Testis (tissue), 5 donors: ENCODE measurements at places on chromosomes 1 and 21. TPM values are rescaled to one million over a fixed set of nuclear protein-coding genes. Genes with fewer than 3 reads are reported as not detected.

DNA sequence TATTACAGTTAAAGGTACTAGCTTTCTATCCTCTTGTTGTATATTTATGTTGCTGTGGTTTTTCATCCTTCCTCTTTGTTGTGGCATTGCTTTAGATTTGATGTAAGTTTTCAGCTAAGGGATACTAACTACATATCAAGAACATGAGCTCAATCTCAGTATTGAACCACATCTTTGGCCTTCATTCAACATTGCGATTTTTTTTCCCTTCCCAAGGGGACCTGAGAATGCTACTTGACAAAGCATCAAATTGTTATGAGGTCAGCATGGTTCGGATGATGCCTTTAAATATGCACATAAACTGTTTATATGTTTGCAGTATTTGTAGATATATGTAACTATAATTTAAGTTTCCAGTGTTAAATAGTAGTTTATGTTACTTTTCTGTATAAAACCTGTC, 31.7 kb upstream of the GPR88 start:
- DNase-seq = no peak

DNA sequence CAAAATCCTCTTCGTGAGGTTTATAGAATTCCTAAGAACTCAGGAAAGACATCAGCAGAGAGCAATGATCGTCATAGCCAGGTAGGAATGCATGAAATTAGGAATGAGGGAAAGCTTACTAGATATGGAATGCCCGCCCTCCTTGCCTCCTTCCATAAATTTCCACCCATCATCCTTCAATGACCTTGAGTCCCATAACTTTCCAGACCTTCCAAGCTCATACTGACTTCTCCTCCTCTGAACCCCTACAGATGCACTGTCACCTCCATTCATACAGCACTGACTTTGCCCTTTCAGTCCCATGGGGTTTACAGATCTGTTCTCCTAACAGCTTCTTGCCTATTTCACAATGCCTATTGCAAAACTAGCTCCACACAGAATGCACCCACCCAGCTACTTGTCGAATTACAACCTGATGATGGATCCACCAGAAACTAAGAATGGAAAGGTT, 23.8 kb upstream of the PPP1R15B start:
- DNase-seq = no peak

DNA sequence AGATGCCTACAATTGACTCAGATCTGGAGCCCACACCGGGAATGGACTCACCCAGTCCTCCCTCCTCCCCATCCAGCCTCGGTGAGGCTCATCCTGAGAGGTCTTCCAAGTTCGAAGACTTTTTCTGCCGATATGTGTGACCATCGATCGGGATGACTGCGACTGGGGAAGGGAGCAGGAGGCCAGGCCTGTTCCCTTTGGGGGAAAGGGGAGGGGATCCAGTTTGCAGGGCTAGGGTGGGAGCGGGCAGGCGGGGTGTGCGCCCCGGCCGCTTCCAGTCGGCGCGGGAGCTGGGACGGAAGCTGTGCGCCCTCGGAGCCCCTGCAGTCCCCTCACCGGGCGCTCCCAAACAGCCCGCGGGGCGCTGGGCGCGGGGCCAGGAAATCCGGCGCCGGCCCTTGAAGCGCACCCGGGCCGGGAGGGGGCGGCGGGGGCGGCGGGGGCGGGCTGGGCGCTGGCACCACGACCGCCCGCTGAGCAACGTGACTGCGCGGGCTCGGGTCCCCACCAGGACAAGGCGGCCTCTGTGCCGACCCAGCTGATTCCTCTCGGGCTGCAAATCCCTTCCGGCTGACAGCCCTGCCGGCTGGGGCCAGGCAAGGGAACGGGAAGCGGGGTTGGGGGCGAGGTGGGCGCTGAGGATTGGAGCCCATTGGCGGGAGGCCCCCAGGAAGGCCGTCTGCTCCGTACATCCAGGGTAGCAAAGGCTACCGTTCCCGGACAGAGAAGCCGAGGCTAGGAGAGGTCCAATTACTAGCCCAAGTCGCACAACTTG, 103.9 kb downstream of the EBNA1BP2 start:
- DNase-seq = no peak

Gene SETSIP
- total RNA-seq = not detected

- DNase-seq = no peak
Measured at GRCh38 chr1:186841599-186841998, 12.8 kb downstream of the PLA2G4A start.

Gene SLC25A24
- total RNA-seq = 15.5 TPM

- DNase-seq = no peak
Measured at GRCh38 chr1:6599141-6599975, 3.3 kb downstream of the KLHL21 start.

Gene C1QC
- total RNA-seq = 36.8 TPM
